ENCODE measurements at places on chromosomes 2 and 18.

DNA sequence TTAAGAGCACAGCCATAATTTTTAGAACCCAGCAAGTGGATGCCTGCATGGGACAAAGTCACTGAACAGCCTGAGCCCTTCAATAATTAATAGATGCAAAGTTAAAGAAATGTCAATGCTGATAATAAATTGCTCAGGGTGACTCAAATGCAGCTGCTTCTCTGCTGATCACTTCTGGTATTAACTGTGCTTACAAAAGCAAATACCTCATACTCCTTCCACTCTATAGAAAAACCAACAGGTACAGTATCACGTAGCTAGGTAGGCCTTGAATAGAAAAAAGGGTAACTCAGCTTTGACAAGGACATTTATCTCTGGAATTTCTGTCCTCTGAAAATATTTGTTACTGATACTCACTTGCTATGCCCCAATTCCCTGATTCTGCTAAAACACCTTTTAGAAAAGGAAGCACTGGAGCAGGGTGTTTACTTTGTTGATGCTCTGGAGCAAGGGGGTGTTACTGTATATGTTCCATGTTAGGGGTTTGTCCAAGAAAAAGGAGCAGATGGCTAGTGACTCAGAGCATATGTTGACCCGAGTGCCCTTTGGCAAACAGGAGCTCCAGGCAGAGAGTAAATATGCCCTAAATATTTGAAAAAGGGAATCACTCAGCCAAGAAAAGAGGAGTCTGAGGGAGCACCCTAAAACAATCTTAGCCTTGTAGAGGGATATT, 59.1 kb upstream of the RTN4 start:
- DNase-seq, result no peak

GRCh38 chr18:79991494-79991893, 3.1 kb upstream of the TXNL4A start:
- no peak for DNase-seq

GRCh38 chr2:207331674-207332073, 165.9 kb upstream of the KLF7 start:
- DNase-seq, result no peak

DNA sequence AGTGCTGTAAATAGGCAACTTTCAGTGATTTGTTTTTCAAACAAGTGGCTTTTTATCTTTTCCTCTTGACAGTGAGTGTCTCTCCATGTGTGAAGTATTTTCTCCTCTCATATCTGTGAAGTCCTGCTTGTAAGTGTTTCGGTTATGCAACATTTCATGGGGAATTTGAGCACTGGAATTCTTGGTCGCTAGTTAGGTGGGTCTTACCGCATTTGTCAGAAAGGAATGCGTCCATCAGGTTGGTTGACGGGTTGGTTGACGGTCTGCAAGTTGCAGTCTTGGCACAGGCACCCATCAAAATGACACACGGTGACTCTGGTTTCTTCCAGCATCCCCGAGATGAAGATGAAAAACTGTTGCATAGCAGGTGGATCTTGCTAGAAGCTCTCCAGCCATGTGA, 109.8 kb downstream of the AGAP1 start:
- no peak for DNase-seq

- no peak for DNase-seq
Measured at GRCh38 chr2:62744603-62745002, 39.1 kb downstream of the EHBP1 start.

- no peak for DNase-seq
Measured at GRCh38 chr2:203743441-203743981, 37.1 kb downstream of the CD28 start.

GRCh38 chr2:241722896-241723454, 11.5 kb upstream of the D2HGDH start:
- DNase-seq, result no peak

DNA sequence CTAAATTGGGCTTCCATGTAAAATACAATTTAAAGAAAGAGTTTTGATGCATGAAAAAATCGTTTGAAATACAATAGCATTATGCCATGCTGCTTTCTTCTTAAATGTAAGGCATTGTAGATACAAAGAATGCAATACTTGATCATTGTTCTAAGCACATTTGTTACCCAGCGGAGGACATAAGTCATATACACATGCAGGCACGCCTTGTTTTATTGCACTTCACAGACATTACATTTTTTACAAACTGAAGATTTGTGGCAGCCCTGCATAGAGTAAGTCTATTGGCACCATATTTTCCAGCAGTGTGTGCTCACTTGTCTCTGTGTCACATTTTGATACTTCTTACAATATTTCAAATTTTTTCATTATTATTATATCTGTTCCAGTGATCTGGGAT, 345.0 kb downstream of the CLIP4 start:
- no peak for DNase-seq

- DNase-seq, result no peak
Measured at GRCh38 chr2:29117636-29118303, 2.6 kb downstream of the CLIP4 start.

GRCh38 chr18:26487437-26487836, 60.9 kb downstream of the KCTD1 start:
- no peak for DNase-seq

DNA sequence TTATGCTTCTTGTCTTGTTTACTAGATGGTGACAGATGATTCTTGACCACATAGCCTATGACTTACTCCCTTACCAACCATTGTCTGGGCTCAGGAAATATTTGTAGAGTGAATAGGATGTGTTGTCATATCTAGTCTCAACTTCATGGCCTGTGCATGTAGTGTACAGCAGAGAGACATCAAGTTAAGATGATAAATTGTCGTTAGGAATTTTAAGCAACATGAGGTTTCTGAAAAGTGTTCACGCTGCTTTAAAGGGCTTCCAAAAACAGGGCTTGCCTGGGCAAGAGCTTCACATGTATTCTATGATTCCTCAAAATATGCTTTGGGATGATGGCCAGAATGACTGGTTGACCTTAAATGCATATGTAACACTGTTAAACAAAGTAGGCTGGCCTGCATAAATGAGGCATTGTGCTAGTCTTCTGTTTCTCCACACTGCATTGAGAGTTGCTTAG, 424.0 kb downstream of the RND3 start:
- peak; percentile 87 for DNase-seq

DNA sequence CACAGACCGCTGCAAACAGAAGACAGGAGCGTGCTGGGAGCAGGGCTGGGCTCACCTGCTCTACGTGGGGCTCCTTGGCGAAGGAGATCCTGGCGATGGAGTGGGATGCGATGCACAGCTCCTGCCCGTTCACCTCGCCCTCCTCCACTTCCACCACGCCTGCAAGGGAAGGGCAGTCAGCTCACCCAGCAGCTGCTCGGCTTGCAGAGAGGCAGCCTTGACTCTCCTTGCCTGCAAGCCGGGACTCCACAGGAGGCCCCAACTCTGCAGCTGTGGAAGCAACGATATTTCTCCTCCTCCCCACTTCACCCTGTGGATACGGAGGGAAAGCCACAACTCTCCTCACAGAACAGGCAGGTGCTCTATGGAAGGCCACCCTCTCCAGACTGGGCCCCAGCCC, 35.1 kb downstream of the THAP4 start:
- DNase-seq, result no peak

DNA sequence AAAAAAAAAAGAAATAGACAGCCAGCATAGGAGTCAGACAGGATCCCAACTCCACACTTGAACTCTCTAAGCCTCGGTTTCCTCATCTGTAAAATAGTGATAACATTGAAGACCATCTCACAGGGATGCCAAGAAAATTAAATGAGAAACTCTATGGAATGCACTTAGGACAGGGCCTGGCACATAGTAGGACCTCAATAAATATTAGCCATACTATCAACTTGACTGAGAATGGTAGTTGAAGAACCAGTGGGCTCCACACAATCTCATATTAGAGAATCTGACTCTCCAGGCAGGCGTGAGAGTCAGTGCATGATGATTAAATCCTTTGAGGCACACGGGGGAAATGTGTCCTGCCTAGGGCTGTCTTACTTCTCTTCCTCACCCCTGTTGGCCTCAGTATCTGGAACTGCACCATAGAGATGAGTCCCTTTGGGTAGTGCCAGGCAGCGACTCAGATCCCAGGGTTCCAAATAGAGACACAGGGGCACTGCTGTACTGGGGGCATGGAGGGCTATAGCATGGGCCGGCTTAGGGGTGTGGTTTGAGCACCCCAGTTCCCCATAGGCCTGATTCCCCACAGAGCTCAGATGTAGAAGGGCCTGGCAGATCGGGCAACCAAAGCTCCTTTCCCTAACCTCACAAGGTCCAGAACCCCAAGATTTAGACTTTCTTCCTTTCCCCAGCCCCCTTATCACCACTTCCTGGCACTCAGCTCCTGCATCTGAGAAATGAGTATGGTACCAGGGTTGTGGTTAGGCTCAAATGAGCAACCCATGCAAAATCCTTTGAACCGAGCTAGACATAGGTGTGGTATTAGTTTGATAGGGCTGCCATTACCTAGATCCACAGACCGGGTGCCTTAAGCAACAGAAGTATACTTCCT, 51.3 kb upstream of the CAB39 start:
- DNase-seq, result no peak

- no peak for DNase-seq
Measured at GRCh38 chr2:56465491-56465890, 281.7 kb downstream of the CCDC85A start.

DNA sequence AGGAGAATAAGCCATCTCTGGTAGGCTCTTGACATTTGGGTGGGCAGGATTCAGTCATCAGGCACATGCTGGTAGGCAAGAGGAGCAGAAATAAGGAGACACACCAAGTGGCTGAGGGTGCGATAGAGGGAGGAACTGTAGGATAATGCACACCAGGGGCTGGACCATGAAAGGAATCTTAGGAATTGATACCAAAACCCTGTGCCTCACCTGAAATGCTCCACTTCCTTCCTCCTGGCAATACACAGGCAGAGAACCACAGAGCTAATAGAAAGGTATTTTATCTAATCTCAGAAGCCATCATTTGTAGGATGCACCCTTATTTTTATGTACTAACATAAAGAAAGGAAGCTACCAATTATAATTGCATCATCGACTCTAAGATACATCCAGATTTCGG, 4.4 kb upstream of the CYP1B1 start:
- no peak for DNase-seq

DNA sequence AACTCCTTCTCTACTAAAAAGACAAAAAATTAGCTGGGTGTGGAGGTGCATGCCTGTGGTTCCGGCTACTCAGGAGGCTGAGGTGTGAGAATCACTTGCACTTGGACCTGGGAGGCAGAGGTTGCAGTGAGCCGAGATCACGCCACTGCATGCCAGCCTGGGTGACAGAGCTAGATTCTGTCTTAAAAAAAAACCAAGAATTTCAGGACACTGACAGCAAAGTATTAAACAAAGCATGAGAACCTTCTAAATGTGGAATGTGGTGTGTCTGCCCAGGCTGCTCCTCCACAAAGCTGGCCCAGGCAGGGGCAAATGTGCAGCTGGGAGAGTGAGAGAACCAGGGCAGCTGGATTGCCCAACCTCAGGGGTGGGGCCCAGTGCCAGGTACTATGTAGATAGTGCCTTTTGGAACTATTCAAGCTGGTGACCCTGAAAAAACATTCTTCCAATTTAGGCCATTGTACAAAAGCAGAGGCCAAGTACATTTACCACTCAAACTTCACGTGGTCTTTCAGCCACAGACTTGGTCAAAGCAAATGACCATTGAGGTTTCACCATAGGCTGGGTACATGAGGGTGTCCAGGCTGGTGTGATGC, 6.7 kb upstream of the UGT1A5 start:
- DNase-seq, result no peak

DNA sequence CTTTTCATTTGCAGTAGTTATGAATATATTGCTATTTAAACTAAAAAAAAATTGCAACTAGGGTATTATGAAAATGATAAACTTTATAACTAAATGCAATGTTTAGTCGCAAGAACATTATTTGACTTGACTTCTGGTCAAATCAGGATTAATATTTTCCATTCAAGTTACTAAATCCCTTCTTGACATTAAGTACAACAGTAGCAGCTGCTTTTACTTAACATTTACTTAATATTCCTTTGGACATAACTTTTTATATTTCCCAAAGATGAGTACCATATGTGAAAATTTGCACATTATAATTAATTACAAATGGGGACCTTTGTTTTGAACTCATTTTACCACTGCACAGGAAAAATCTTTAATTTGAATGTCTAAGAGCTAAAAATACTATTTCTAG, 74.0 kb downstream of the PMS1 start:
- no peak for DNase-seq

DNA sequence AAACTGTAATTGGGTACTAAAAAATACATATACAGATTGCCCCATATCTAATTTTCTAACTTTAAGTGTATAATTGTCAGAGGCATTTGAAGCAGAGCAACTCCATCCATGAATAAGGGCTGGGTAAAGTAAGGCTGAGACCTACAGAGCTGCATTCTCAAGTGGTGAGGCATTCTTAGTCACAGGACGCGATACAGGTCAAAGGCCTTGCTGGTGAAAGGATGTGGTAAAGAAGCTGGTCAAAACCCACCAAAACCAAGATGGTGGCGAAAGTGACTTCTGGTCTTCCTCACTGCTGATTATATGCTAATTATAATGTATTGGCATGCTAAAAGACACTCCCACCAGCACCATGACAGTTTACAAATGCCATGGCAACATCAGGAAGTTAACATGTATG, 50.0 kb downstream of the SLC8A1 start:
- DNase-seq, result no peak

DNA sequence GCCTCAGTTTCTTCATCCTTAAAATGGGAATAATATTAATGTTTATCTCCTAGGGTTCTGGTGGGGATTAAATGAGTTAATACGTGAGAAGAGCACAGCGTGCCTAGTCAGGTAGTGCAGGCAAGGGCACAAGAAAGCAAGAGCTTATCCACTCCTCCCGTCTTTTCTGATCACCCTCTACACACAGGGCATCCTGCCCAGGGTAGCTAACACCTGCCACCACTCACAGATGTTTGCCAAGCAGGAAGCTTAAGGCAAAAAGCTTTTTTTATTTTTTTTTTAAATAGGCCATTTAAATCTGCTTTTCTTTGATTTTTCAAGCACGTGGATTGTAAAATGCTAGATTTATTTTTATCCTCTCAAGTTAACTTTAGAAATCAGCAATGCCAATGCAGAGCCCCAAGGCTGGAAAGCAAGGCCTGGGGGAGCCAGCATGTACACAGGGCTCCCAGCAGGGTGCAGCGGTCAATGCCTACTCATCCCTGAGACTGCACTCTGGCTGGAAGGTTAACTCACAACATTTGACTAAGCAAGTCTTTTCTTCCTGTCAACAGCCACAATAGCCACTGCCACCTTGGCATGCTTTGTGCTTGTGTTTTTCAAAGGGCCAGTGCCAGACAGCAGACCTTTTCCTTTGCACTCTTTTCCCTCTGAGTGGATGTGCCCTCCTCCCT, 86.5 kb upstream of the ACAA2 start:
- no peak for DNase-seq

GRCh38 chr2:161972866-161973265, 101.1 kb downstream of the DPP4 start:
- no peak for DNase-seq

- no peak for DNase-seq
Measured at GRCh38 chr2:240902615-240903041, 3.5 kb upstream of the CROCC2 start.

GRCh38 chr2:176449852-176450251, 180.6 kb downstream of the MTX2 start:
- no peak for DNase-seq

DNA sequence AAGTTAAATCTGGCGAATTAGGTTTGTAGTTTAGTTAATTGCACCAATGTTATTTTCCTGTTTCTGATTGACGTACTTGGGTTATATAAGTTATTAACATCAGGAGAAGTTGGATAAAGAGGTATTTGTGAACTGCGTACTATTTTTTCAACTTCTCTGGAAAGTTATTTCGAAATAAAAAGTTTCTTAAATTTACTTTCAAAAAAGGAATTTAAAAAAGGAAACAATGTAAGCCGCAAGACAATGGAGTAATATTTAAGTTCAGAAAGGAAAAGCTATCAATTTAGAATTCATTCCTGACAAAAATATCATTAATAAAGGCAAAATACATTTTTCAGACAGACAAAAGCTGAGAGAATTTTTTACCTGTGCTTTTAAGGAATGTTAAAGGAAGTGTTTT, 47.7 kb downstream of the RAB10 start:
- DNase-seq, result no peak
